ENCODE measurements at places on chromosomes 1 and 21. TPM values are rescaled to one million over a fixed set of nuclear protein-coding genes. Genes with fewer than 3 reads are reported as not detected.

- DNase-seq: no peak
These were observed 42.9 kb upstream of the ID3 start for GRCh38 chr1:23601968-23602876.

DNA sequence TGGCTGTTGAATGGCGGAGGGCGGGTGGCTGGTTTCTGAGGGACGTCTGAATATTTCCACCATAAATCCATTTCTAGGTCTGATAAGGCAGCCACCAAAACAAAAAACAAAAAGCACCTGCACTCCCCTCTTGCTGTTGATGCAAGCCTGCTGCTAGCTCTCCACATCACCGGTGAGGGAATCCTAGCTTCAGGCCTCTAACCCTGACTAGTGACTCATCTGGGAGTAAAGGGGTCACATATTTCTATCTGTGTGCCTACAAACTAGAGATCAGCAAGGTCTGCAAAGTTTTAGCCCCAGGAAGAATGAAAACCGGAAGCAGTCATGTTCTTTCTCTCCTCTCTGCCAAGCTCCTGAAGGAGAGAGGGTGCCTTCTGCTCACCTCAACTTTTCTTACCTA is 10.3 kb upstream of the ERMAP start:
- no peak for DNase-seq

GRCh38 chr1:215482079-215482478 is 85.0 kb upstream of the KCTD3 start:
- no peak for DNase-seq

DNA sequence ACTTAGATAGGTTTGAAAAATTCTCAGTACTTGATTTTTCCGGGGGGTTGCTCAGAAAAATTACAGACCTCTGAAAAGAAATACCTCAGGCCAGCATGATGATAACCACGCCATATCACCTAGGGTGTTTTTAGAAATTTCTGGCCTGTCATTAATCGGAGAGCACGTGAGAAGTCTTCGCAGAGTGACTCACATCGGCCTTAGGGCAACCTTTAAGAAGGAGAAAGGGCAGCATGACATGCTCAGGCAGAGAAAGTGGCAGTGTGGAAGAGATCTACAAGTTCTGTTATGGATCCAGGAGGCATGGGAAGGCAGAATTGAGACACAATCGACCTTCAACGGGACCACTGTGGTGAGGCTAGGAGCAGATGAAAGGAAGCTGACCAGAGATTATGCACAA is 506.3 kb downstream of the LMO4 start:
- DNase-seq: no peak

- no peak for DNase-seq
These were observed 25.0 kb upstream of the SYDE2 start for GRCh38 chr1:85225624-85226380.

DNA sequence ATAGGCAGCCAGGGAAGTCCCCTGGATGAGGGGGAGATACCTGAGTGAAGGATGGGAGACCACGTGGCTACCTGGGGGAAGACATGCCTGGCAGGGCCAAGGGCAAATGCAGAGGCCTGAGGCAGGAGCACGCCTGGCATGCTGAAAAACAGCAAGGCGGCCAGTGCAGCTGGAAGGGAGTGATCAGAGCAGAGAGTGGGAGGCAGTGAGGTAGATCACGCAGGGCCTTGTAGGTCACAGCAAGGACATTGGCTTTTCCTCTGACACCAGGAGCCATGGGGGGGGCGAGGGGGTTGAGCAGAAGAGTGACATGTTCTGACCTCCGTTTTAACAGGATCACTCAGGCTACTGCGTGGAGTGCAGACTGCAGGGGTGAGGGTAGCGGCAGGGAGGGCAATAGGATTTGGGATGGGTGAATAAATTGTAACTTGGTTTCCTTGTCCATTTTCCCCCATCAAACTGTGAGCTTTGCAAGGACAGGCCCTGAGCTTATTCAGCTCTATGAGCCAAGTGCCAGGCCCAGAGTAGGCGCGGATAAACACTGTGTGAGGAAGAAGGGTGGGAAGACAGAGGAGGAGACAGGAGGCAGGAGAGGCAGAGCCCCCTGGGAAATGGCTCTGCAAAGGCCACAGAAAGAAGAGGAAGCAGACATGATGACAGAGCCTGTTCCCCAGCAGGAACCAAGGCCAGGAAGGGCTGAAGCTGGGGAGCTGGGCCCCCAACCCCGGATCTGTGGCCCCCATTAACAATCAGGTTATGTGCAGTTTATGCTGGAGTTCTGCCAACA is 16.6 kb downstream of the IFI6 start:
- no peak for DNase-seq

The VAV3 gene
- 7.9 TPM for total RNA-seq

The SPRR1A gene
- total RNA-seq: not detected

The FALEC gene
- not detected for total RNA-seq

The DNAI4 gene
- total RNA-seq: 21.4 TPM

- DNase-seq: no peak
These were observed 3.6 kb downstream of the KIAA0040 start for GRCh38 chr1:175188936-175189335.

DNA sequence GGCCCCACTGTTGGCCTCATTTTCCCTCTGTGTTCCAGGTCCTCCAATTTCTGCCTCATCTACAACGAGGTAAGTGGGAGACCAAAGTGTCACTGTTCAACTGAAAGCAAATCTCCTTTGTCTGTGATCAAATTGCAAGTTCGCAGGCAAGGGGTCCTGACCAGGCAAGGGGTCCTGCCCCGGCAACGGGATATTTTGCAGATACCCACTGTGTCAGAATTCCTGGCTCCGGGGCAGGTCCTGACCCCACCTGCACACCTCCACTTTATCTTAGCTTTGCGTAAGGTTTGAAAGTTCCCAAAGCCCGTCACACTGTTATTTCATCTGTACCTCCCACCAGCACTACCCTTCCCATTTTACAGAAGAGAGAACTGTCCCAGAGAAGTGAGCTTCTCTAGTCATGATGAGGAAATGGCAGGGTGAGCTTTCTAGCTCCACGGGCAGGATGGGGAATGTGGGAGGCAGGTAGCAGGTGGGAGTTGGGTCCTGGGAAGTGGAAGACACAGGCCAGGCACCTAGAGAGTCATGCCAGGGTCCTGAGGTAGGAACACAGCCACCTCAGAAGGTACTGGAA is 32.0 kb upstream of the CSF1 start:
- DNase-seq: peak; percentile 36

The ELF3 gene
- total RNA-seq: 0.37 TPM

The GNB1 gene
- total RNA-seq: 379 TPM

DNA sequence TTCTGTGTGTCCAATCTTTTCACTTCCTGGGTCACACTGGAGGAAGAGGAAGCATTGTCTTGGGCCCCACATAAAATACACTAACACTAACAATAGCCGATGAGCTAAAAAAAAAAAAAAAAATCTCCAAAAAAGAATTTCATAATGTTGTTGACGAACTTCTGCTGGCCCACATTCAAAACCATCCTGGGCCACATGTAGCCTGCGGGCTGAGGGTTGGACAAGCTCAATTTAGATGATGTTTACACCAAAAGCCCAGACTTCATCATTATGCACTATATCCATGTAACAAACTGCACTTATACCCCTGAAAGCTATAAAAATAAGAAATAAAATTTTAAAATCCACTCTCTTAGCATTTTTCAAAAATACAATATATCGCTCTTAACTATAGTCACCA is 187.8 kb upstream of the PTBP2 start:
- DNase-seq: no peak

The FMO5 gene
- 3.1 TPM for total RNA-seq

- no peak for DNase-seq
These were observed at the start of gene GBP6 for GRCh38 chr1:89363638-89364536. Gene GBP6, plus strand, starts transcription at chr1:89364059. Its CDS starts 4,493 bp downstream, at chr1:89368552.

The DIRAS3 gene
- total RNA-seq: 1.6 TPM

DNA sequence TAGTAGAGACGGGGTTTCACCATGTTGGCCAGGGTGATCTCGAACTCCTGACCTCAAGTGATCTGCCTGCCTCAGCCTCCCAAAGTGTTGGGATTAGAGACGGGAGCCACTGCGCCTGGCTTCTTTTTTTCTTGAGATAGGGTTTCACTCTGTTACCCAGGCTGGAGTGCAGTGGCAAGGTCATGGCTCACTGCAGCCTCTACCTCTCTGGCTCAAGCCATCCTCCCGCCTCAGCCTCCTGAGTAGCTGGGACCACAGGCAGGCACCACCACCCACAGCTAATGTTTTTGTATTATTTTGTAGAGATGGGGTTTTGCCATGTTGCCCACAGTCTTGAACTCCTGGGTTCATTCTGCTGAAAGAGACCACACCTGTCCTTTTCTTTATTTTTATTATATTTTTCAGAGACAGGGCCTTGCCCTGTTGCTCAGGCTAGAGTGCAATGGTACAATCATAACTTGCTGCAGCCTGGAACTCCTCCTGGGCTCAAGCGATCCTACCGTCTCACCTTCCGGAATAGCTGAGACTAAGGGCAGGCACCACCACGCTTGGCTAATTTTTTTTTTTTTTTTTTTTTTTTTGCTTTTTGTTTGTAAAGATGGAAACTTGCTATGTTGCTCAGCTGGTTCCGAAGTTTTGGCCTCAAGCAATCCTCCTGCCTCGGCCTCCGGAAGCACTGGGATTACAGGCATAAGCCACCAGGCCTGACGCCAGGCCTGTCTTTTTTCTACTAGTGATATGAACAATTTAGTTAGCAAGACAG is 3.1 kb downstream of the LMNA start:
- DNase-seq: no peak

DNA sequence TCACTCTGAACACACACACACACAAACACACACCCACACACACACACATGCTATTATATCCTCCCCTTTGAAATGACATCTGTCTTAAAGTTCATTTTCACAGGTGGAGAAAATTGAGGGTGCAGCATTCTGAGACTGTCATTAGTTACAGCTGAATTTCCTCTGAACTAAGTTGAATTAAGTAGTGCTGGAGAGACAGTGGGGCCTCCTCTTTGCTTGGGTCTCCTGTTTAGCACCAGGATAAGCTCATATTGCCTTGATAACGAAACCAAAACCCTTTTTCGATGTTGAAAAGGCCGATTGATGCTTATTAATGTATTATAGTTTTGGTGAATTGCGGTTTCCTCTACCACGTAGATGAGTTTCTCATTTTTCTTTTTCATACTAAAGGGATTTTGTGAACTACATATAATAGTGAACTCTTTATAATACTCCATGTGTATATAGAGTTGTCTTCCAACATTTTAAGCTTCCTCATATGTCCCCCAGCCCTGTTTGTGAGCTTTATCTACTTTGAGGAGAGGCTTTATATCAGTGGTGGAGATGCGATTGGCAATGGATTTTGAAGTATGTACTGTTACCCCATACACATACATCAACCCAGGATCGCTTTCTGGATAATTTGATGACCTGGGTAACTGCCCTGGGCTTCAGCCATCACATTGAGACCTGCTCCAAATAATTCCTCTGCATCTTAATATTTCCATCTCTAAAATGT is 17.4 kb downstream of the DYNLT5 start:
- DNase-seq: no peak

The SPRR4 gene
- total RNA-seq: not detected

DNA sequence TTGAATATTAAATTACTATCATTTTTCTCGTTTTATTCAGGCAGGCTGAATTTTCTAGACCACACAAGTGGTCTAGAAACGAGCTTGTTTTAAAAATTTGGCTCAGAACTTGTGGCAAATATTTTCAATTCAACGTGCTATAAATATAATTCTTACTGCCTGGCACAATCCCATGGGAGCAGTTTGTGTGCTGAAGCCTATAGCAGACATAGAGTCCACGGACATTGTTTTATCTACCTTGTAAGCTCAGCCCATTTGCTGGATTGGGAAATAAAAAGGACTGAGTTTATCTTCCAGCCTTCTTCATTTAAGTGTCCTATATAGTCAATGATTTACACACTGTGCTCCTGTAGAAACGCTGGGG is 103.4 kb downstream of the ZBTB18 start:
- no peak for DNase-seq

- no peak for DNase-seq
These were observed 24.4 kb upstream of the FAAH start for GRCh38 chr1:46369542-46370213.

The SLFNL1 gene
- total RNA-seq: 0.14 TPM

GRCh38 chr1:154466921-154467417 is 35.0 kb upstream of the TDRD10 start:
- no peak for DNase-seq

GRCh38 chr1:158331106-158331425 is 265 bp downstream of the CD1B start:
- DNase-seq: no peak

The KIAA0040 gene
- total RNA-seq: 13.5 TPM

- peak; percentile 77 for DNase-seq
These were observed 389 bp downstream of the SEMA6C start for GRCh38 chr1:151146072-151146411.

DNA sequence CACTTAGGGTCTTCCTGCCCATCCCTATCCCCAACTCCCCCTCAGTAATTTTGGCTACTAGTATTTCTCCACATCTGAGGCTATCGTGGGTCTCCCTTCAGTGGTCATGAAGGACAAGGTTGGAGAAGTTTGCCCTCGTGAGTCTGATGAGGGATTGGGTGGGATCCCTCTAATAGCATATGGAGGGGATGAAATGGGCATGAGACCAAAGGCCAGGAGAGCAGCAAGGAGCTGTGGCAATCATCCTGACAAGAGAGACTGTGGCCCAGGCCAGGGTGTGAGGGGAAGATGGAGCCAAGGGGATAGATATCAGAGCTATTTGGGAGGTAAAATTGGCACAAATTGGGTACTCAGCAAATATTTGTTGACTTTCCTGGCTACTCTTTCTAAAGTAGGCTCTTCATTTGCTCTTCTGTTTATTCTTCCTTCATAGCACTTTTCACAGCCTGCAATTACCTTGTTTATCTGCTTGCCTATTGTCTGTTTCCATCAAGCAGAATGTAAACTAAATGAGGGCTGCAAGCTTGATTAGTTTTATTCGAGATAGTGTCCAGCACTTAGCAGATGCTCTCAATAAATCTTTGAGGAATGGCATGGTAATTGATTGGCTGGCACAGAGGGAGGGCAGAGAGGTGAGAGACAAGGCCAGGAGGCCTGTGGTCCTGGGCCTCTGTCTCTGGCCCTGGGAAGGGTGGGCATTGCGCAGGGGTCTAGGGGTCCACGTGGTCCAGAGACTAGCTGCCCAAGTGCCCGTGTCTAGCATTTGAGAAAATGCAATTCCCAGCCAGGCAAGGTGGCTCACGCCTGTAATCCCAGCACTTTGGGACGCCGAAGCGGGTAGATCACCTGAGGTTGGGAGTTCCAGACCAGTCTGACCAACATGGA is 1.5 kb upstream of the PLK3 start:
- DNase-seq: peak; percentile 79

DNA sequence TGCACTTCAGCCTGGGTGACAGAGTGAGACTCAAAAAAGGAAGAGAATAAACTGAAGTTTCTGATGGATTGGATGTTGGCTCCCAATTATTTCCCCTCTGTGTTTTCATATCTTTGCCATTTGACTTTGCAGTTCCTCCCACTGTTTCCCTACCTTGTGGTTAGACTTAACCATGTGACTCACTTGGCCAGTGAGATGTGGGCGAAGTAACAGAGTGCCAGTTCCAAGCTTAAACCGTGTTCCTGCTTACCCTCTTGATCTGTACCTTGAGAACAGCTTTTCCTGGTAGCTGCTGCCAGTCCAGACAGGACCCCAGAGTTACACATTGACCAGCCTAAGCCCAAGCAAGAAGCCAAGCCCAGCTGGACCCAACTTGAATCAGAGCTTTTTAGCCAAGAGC is 323.4 kb downstream of the LTN1 start:
- no peak for DNase-seq

The RAD54L gene
- total RNA-seq: 0.67 TPM

All from posterior vena cava (tissue), 2 donors.